ENCODE measurements at places on chromosomes 7 and 10.
A peak's percentile ranks its signal among the peaks of the same experiment; 100 is the strongest.

DNA sequence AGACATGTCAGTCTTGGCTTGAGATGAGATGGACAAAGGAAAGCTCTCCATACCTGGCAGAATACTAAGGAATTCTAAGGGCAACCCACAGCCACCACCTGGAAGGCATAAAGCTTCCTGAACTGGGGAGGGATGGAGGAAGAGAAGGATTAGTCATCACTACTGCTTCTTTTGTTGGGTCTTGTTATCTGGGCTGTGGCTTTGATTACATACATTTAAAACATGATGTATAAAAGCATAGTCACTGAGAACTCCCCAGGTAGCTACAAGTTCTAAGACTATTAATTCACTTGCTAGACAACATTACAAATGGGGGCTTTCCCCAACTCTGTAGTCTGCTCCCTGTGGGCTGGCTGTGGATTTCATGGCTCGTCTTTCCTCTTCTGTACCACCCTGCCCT lies 58.2 kb downstream of the RBM33 start:
- DNase-seq, result no peak

GRCh38 chr10:46264336-46264735 lies 22.5 kb upstream of the ANTXRL start:
- peak; percentile 40 for DNase-seq

DNA sequence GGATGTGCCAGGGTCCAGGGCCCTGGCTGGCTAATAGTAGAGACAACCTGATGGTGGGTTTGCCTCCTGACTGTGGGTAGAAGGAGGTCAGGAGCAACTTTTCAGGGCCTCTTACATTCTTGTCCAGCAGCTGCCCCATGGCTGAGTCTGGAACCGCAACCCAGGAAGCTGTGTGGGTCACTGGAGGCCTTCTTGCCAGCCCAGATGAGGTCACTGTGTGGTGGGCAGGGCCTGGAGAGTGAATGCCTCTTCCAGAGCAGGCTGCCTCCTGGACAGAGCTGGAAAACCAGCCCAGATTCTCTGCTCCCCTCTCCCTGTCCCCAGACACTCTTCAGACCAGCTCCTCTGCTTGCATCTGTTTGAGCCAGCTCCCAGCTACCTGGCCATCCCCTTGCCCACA lies 43.5 kb upstream of the LEP start:
- DNase-seq, result no peak

DNA sequence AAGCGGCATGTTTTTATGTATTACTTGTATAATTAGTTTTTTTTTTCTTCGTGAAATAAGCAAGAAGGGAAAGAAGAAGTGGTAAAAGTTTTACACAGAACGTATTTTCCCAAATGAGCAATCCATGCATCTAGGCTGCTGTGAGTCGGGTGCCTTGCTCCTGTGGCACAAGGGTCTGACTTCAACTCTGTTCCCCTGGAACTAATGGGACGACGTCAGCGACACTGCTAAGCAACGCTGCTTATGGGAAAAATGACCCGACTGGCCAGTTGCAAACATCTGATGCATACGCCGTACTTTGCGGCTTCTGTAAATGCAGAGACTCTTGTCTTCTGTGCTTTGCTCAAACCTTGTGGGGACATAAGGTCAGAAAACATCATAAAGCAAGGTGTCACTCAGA lies 66.3 kb downstream of the MPP7 start:
- no peak for DNase-seq

- DNase-seq, result no peak
These were observed 1.1 kb upstream of the VOPP1 start for GRCh38 chr7:55573234-55573900.

DNA sequence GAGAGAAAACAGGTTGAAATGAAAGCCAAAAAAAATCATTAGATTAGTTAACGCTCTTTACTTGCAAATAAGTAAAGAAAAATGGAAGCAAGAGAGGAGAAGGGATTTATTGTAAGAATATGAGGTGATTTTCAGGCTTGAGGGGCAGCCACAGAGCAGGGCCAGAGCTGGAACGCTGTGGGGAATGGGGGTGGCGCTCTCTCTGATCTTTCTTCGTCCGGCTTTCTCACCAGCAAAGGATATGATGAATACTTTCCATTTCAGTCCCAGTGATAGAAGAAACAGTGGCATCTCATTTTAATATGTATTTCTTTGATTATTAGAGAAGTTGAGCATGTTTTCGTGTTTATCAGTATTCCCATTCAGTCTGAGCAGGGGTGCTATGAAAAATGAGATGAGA lies 112.2 kb downstream of the SKIDA1 start:
- no peak for DNase-seq

- no peak for DNase-seq
These were observed 432.9 kb downstream of the GATA3 start for GRCh38 chr10:8487346-8487745.

DNA sequence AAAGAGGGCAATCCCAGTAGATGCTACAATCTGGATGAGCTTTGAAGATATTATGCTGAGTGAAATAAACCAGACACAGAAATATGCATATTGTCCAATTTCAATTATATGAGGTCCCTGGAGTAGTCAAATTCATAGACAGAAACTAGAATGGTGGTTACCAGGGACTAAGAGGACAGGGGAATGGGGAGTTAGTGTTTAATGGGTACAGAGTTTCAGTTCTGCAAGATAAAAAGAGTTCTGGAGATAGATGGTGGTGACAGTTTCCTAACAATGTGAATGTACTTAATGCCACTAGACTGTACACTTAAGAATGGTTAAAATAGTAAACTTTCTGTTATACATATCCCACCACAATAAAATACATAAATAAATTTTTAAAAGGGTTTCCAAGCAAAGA lies 236.6 kb downstream of the ELMO1 start:
- no peak for DNase-seq

DNA sequence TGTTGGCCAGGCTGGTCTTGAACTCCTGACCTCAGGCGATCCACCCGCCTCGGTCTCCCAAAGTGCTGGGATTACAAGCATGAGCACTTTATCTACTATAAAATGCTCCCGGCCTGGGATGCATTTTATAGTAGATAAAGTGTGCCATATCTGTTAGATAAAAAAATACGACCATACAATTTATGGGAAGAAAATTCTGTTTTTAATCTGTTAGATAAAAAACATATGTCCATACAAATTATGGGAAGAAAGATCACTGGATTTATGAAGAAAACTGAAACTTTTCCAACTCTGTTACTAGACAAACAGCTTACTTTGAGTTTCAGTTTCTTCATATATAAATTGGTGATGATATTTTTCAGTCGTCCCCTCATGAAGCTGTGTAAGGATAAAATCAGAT lies 4.5 kb downstream of the TSPAN13 start:
- no peak for DNase-seq

DNA sequence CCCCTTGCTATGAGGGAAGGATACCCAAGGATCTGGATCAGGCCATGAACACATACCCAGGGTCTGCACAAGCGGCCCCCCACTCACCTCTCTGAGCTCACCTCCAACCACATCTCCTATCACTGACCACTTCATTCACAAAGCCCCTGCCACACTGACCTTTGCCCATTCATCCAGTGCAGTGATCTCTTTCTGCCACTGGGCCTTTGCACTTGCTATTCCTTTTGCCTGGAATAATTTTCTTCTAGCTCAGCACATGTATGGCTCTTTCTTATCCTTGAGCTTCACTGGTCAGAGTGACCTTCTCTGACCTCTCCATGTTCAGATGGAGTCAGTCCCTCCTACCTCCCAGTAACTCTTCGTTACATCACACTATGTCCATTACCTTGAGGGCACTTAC lies 48.3 kb downstream of the ADRA2A start:
- peak; percentile 7 for DNase-seq

GRCh38 chr10:77392236-77392721 lies 245.3 kb downstream of the KCNMA1 start:
- no peak for DNase-seq

- DNase-seq, result no peak
These were observed 868 bp downstream of the TIAL1 start for GRCh38 chr10:119595676-119596515.

GRCh38 chr7:43307522-43307921 lies 195.1 kb downstream of the HECW1 start:
- DNase-seq, result no peak

- DNase-seq, result no peak
These were observed 34.2 kb downstream of the SRI start for GRCh38 chr7:88185650-88186049.

- no peak for DNase-seq
These were observed 292.4 kb upstream of the MYO3A start for GRCh38 chr10:25641595-25641994.

DNA sequence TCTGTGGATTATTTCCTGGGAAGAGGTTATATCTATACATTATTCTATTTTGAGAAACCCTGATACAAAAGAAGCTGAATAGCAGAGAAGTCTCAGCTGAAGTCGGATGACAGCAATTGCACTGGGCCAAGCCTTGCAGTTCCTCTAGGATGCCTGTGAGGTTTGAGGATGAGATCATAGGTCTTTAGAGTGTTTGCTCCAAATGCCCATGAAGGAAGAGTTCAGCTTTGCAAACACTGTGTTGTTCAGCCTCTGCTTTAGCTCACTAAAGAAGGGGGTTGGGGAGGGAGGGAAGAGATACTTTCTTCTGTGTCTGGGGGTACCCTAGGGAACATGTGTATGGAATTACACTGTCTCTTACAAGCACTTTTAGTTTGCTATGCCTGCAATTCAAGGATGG lies 282.5 kb upstream of the NRP1 start:
- no peak for DNase-seq

- no peak for DNase-seq
These were observed 32.4 kb downstream of the SPDYE6 start for GRCh38 chr7:102323914-102324195.

DNA sequence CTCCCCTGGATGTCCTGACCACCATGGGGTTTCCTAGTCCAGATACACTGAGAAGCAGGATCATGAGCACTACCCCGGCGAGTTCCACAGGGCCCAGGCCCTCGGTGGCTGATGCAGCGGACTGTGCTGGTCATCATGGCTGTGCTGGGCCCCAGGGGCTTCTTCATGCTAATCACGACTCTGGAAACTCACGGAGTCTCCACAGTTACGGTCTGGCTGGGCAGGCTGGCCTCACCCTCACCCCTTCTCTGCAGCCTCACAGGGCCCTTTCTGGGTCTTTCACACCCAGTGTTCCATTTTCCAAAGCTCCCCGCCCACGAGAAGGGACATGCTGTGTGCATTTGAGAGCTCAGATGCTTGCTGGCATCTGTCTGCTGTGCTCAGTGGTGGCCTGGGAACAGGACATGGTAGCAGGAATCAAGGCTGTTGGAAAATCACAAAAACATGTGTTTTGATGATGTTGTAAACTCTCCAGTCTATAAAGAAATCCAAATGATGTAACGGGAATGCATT lies 119.0 kb downstream of the PTPN20 start:
- peak; percentile 57 for DNase-seq

DNA sequence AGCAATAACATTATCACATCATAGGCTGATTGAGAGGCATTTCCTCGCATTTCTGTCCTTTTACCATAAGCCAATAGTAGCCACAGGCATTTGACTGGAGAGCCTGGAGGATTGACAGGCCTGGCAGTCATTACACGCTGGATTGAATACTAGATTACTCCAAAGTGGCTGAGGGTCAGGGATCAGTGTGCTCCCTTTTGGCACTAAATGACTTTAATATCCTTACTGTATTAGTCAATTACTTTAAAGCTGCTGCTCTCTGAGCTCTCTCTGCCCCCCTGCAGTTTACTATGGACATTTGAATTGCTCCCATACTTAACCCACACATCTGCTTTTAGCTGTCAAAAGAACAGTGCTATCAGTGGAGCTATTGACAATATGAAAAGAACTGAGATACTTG lies 302.0 kb downstream of the TFEC start:
- no peak for DNase-seq

DNA sequence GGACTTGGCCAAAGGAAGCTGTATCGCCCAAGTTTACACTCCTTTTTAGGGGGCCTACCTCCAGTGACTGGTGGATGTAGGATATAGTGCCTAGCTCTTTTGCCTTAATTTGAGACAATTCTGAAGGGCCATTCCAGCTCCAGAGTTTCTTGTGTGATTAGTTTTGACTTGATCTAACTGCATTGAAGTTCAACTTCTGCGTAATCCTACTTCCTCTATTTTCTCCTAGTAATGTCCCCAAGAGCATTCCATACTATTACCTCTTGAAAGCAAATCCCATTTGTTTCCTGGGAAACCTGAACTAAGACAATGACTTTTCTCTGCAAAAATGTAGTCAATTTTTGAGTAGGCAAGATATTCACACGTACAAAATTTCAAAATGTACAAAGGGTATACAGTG lies 4.7 kb upstream of the H2AZ2 start:
- DNase-seq, result no peak

GRCh38 chr7:157276731-157277562 lies 59.9 kb upstream of the DNAJB6 start:
- DNase-seq, result no peak

DNA sequence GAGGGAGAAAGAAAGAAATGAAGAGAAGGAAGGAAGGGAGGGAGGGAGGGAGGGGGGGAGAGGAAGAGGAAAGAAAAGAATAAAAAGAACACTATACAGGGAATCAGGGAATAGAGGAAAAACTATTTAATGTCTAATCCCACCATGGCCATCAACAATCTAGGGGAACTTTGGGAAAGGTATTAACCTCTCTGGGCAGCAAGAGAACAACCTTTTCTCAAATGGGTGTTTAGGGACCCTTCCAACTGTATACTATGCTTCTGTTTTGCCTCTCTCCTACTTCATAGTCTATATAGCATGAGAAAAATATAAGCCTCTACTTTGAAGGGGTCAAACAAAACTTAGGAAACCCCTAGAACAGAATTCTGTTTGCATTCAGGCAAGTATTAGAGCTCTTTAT lies 54.5 kb downstream of the CHCHD3 start:
- DNase-seq, result no peak
